ENCODE measurements at places on chromosomes 3 and 15.

GRCh38 chr3:50365080-50365841 is 5.9 kb upstream of the TMEM115 start:
- no peak for DNase-seq

GRCh38 chr3:167228135-167228534 is 152.0 kb downstream of the ZBBX start:
- peak; percentile 19 for DNase-seq

DNA sequence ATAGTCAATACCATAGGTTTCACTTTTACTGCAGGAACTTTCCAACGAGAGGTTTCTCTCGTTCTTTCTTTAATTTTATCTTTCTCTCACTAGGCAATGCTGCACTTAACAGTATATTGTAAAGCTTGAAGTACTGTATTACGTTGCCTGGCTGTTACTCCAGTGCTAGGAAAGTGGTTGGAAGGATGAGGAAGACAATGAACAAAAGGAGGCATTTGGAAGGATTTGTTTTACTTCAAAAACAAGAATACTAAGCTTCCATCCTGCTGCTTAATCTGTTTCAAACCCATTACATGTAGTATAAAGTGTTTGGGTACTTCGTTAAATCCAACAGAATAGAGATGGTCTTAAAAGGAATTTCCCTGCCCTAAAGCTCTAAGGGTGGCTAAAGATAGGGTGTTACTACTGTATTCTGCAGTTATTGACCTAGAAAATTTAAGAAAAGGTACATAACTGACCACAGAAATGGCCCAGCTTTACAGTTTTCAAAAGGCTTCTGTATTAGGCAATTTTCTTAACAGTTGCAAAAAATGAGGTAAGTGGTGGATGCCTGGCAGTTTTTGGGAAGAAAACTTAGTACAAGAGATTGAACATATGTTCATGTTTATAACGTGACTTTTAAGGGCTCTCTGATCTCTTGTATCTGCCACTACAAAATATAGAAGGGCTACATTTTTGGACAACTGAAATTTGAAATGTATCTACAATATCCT is 785 bp upstream of the IFT57 start:
- DNase-seq = peak; percentile 48

GRCh38 chr3:196942915-196943277 is 568 bp upstream of the NCBP2 start:
- no peak for DNase-seq

- DNase-seq = no peak
These were observed 59.5 kb downstream of the FNDC3B start for GRCh38 chr3:172098698-172099494.

- no peak for DNase-seq
These were observed 44.8 kb downstream of the CCR3 start for GRCh38 chr3:46286947-46287565.

GRCh38 chr3:112550859-112551258 is 10.9 kb downstream of the ATG3 start:
- DNase-seq = no peak

DNA sequence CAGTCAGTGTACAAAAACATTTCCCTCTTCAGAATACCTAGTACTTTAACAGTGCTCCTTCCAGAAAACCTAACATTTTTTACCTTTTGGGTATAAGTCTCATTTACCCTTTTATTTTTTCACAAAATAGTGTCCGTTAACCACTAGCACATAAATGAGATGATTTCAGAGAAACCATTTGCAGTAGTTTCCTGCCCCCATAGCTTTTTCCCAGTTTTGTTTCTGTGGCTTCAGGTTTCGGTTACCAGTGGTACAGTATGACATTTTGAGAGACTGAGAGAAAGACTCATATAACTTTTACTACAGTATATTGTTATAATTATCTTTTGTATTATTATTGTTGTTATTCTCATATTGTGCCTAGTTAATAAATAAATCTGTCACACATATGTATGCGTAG is 6.2 kb upstream of the RBMS3 start:
- no peak for DNase-seq

- DNase-seq = no peak
These were observed 34.3 kb downstream of the PLD1 start for GRCh38 chr3:171775943-171776342.

DNA sequence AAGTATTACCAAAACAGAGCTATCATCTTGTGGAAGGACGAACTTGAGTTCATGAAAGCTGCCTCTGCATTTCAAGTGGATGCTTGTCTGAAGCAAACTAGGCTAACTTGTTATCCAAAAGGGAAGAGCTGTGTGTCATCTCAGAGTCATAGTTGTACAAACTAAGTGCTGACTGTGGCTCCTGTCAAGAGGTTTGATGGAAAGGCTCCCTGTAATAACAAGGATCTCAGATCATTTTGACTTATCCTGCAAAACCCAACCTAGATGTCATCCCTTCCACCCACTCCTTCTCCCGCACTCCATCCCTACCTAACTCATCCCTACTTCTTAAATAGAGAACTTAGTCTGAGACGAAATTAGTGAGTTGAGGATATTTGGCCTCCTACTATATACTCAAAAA is 110.8 kb downstream of the NR2E3 start:
- no peak for DNase-seq

DNA sequence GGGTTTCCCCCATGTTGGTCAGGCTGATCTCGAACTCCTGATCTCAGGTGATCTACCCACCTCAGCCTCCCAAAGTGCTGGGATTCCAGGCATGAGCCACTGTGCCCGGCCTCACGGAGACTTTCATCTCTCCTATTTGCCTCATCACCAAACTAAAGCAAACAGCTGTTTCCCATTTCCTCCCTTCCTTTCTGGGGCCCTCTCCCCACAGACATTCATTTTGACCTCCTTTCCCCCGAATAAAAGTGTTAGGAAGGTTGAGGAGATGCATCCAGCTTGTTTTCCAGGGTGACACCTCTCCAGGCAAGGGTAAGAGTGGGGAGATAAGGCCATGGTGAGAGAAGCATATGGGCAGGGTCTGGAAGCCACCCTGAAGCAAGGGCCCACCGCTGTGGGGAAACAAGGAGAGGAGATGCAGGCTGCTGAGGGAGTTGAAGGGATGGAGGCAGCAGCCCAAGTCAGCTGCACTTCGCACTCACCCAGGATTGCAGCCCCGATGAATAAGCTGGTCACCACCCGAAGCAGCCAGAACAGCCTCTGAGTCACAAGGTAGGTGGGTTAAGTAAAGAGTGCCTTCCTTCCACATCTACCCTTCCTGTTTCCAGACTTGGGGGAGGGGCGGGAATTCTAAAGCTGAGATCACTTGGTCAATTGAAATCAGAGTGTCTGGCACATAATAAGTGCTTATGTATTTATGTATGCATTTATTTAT is 7.7 kb downstream of the DUOXA2 start:
- DNase-seq = no peak

DNA sequence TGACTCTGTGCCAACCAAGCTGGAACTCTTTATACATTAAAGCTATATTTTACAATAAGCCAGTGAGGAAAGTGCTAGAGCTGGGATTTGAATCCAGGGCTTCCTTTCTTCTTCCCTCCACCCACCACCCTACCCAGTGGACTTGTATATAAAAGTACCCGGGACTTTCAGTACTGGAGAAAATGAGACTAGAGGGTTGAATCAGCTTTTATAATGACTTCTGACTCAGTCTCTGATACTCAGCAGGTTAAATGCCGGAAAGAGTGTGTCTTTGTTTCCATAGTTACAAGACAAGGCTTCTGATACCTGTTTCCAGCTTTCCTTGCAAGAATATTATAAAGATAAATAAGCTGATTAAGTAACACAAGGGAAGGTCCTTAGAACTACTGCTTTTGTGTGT is 80.9 kb downstream of the FRMD4B start:
- no peak for DNase-seq

GRCh38 chr3:119611664-119612063 is 14.0 kb downstream of the PLA1A start:
- DNase-seq = no peak

All from AML-193 (cell line).